ENCODE measurements at places on chromosomes 6 and 20.

GRCh38 chr6:17392978-17393891 is at the start of gene CAP2:
Gene CAP2 (plus strand): TSS chr6:17393595. CDS start chr6:17421556, 27,961 bp downstream.
- DNase-seq: no peak

GRCh38 chr20:31536575-31536974 is 22.3 kb downstream of the HM13 start:
- no peak for DNase-seq

- peak; percentile 5 for DNase-seq
Measured at GRCh38 chr6:128519931-128520435, 416 bp downstream of the PTPRK start.

DNA sequence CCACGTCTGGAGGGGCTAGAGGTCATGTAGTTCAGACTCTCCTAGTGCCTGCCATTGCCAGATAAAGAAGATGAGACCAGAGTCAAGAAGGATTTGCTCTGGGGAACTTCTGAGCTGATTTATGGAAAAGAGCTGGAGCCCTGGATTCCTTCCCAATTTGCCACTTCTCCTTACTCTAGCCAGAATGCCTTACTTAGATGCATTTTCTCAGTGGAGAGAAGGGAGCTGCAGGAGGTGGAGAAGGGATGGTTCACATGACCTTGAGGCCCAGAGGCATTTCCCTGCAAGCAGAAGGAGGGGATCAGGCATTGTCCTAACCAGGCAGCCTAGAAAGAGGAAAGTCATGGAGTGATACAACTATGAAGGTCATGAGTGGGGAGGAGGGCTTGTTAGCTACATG is 122.2 kb downstream of the UNC5CL start:
- no peak for DNase-seq

DNA sequence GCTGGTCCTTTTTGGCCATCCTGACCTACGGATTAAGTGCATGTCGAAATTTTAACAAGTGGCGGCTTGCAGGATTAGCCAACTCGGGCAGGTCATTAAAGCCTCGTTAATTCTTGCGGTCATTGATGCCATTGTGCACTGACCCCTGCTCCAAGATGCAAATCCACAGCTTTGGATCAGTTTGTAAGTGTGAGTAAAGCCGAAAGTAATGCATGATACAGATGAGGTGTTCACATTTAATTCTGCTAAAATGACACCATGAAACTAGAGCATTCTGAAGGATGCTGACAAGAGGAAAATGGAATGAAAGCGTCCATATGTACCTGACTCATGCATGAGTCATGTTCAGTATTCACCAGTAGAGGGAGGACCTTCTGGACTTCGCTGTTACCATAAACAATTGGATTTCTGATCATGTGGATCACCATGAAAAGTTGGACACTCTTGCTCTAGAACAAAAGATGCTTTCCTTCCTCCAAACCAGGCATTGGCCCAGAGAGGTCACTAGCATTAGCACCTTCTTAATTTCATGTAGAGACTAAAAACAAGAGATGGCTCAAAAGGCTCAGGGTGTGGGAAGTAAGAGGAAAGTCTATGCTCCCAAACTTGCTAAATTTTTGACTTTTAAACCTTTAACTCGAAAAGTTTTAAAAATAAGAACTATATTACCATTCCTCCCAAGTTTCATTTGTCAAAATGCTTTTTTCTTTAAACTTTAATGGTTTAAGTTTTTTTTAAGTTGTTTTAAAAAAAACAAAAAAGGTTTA is 48.0 kb downstream of the MUC22 start:
- no peak for DNase-seq

GRCh38 chr6:163180874-163181541 is 233.5 kb upstream of the QKI start:
- no peak for DNase-seq

DNA sequence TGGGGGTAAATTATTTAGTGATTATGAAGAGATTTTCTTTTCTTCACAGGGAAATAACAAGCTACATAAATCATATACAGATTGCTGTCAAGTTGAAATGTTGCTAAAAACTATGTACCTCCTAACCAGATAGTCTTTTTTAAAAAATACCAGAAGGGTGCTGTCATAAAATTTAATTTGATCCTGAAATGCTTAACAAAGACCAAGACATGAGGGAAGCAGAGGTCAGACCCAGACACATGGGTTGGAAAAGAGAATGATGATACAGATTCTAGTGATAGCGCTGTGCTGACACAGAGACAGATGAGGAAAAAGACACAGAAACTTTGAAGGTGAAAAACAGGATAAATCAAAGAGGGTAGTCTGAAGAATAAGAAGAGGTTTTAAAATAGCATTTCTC is 573.1 kb downstream of the HACE1 start:
- DNase-seq: no peak

- no peak for DNase-seq
Measured at GRCh38 chr6:106666282-106667021, 37.1 kb downstream of the QRSL1 start.

GRCh38 chr6:113923526-113923925 is 47.4 kb downstream of the HDAC2 start:
- no peak for DNase-seq

DNA sequence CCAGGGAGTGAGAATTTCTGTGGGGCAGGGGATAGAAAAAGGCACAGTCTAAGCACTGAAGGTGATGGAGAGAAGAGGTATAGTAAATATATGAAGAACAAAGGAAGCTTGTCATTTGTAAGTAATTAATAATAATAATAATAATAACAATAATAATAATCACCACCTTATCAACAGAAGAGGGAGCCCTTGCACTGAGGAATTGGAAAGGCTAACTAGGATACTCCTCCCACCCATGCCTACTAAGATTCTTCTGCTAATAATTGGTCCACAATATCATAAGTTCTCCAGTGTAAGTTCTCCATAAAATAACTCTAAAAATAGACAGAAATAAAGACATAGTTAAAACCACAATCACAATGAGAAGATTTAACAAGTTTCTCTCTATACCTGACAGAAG is 912 bp upstream of the OR12D3 start:
- DNase-seq: no peak

DNA sequence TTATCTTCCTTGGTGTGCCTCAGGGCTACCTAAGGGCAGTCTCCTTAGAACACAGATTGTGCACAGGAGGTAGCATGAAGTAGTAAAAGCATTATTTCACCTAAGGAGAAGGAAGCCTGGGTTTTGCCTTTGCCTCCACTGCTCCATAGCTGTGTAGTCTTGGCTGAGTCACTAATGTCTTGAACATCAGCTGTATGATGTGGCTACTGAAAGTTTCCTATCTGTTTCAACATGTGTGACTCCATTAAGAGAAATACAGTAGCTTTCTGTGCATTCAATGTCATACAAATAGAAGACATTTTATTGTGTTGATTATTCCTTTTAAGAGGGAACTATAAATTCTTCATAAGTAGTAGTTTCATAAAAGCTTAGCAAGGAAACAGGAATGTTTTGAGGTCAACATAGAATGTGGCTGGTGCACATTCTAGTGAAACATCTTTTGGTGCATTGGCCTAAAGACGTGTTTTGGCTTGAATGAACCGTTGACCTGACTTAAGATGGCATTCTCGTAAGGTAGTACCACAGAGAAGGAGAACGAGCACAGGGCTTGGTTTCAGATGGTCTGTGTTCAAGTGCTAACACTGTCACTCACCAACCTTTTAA is 70.6 kb downstream of the CTNNBL1 start:
- DNase-seq: no peak

All from activated T-helper 1 cell treated with Interleukin-2 at 50 U/mL for 16 hours (primary cell).